Hindlimb muscle (tissue), 1 donor: ENCODE measurements at places on chromosomes 13 and 19. TPM values are rescaled to one million over a fixed set of nuclear protein-coding genes. Genes with fewer than 3 reads are reported as not detected.

Gene ZNF724
- 2.4 TPM for polyA plus RNA-seq

Gene NCLN
- 35.9 TPM for polyA plus RNA-seq

Gene CYP4F8
- polyA plus RNA-seq: not detected

Gene PLIN3
- 47.6 TPM for polyA plus RNA-seq

Gene FXYD5
- 22.3 TPM for polyA plus RNA-seq

Gene NOTCH3
- 204 TPM for polyA plus RNA-seq

DNA sequence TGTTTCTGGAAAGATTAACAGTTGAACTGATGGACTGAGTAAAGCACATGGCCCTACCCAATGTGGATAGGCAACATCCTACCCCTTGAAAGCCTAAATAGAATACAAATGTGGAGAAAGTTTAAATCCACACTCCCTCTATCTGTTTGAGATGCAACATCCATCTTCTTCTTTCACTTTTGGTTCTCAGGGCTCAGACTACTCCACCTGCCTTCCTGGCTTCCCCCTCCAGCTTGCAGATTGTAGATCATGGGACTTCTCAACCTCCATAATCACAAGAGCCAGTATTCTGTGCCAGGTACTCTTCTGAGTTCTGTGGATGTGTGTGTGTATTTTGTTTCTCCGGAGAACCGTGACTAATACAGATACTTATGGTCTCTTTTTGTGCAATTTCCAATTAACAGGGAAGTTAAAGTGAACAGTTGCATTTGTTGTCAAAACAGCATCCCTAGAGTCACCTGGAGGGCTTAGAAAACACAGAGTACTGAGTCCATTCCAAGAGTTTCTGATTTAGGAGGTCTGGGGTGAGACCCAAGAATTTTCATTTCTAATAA lies 590.3 kb upstream of the MIR17HG start:
- DNase-seq: no peak

DNA sequence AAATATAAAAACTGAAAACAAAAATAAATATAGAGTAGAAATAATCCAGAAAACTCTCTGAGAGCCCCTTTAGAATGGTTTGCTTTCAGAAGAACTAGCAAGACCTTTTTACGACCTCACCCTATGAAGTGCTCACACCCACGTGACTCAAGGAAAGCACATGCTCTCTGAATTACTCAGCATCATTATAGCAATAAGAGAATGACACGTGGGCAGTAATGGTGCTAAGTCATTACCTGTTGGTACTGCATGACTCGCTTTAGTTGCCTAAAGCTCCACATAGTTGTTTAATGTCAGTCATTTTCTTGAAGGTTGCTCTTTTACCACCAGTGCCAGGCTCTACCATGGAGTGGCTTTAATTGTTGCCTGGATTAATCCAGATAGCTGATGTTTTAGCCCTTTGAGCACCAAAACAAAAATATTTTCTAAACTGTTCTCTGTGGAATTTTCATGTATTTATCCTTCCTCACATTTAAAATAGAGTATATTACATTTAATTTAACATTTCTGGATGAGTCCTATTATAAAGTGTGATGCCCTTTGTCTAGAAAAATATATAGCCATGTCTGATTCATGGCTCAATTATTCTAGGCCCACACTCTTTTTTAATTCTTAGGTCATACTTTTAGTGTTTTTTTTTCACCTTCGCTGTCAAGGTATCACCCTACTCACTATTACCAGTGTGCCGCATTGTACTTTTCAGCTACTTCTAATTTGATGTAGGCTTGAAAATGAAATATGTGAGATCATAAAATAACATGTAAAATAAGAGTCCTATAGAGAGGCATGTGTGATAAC lies 56.8 kb downstream of the THSD1 start:
- DNase-seq: no peak

DNA sequence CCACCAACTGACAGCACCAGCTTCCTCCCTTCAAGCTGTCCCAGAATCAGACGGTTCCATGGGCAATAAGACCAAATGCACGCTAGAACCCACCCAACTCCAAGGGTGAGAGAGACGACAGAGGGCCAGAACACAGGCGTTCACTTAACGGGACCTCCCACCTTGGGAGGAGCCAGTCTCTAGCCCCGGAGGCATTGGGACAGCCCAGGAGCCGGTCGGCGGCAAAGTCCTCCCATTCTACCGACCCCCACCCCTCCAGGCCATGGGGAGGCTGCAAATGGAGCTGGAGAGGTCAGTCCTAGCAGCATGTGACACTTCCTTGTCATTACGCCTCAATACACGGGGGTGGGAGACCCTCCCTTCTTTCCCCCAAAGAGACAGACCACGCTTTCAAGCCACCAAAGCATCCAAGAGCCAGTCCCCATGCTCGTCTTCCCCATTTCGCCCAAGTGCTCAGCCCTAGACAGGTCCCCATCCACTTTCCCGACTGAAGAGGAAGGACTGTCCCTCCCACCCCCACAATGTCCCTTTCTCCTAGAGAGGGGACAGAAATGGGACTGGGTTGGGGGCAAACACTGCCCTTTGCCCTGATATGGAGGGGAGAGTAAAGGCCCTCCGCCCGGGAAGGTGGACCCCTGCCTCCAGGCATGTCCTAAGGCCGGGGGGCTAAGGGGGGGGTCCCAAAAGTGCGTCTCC lies 964 bp downstream of the KHSRP start:
- DNase-seq: no peak

- no peak for DNase-seq
Measured at GRCh38 chr13:76975863-76976262, 16.0 kb upstream of the CLN5 start.

GRCh38 chr19:54918499-54918898 lies 12.6 kb downstream of the NCR1 start:
- DNase-seq: no peak

DNA sequence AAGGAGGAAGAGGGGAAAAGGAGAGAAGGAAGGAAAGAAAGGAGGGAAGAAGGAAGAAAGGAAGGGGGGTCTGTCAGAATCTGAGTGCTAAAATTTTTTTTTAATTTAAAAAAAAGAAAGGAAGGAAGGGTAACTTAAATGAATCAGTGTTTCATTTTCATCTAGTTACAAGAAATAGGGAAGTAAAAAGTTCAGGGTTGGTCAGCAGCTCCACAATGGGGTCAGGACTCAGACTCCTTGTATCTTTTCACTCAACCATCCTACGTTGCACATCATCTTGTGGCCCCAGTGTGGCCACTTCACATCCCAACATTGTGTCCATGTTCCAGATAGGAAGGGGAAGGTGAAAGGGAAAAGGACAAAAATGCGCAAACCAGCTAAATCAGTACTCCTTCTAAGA lies 14.3 kb upstream of the FNDC3A start:
- DNase-seq: no peak

GRCh38 chr13:37729876-37730275 lies 131.3 kb upstream of the POSTN start:
- DNase-seq: no peak

DNA sequence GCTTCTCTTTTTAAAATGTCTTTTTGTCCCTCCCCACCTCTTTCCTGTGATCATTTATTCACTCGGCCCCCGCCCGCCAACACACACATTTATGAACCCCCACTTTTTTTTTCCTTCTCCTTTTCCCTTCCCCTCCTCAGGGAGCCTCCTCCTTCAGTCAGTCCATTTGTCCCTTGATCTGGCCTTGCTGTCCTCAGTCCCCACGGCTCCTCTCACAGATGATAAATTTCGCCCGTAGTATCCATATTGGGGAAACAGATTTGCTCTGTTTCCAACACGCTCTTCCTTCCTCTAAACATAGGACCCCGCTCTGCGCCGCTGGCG lies 2.0 kb downstream of the GSX1 start:
- DNase-seq: no peak

DNA sequence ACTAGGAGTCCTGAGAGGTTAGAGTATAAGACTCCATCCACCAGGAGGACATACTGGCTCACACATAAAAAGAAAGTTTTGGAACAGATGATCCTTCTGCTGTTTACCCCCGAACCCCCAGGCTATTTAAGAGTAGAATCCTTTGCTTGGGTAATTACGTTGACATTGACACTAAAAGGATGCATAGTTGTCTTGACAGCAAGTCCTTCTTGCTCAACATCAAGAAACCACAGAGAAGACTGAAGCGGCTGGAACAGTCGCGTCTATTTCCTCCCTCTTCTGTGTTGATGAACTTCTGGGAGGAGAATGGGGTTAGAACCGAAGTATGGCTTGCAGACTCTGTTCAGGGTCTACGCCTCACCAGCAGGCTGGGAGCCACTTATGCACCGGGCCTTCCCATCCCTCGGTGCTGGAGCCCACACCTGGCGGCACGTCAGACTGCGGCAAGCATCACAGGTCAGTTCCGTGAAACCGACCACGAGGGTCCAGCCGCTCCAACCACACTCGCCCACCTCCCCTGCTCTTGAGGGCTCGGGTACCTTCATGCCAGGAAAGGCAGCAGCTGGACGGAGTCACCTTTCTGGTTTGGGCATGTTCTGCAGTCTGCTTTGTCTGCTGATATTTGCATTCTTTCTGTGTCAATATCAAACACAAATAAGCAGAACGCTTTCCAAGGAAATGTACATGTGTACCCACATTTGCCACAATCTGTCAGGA lies 42.4 kb upstream of the RANBP3 start:
- no peak for DNase-seq
